Upper lobe of left lung (tissue), 6 donors: ENCODE measurements at places on chromosomes 2 and 18. TPM values are rescaled to one million over a fixed set of nuclear protein-coding genes. Genes with fewer than 3 reads are reported as not detected.
A peak's percentile ranks its signal among the peaks of the same experiment; 100 is the strongest.

DNA sequence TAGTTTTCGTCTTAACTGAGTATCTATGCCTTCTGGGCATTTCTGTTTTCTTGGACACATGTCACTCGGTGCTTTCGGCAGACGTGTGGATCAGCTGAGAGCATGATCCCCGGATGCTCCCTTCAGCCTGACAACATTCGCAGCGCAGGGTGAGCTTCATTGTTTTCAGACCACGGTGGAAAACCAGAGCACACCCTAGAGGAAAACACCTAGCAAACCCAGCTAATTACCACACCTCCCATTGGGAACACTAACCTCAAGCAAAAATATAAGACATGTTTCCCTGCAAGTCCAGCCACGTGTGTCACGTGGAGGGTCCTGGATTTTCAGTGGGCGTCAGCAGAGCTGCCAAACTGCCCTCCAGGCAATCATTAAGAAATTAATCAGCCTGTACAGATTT is 31.0 kb downstream of the ANKRD29 start:
- H3K27ac ChIP-seq, result no peak overlapping the region
- H3K4me1 ChIP-seq, result peaks cover 15% of the 10 kb centered on the region
- no peaks in the 10 kb centered on the region for H3K36me3 ChIP-seq
- no peak for DNase-seq
- H3K27me3 ChIP-seq, result no peaks in the 10 kb centered on the region

GRCh38 chr2:126896471-126896870 is 2.2 kb upstream of the TEX51 start:
- H3K36me3 ChIP-seq, result no peaks in the 10 kb centered on the region
- no peaks in the 10 kb centered on the region for H3K27me3 ChIP-seq
- no peaks in the 10 kb centered on the region for H3K4me1 ChIP-seq
- DNase-seq, result no peak
- no peak overlapping the region for H3K27ac ChIP-seq

DNA sequence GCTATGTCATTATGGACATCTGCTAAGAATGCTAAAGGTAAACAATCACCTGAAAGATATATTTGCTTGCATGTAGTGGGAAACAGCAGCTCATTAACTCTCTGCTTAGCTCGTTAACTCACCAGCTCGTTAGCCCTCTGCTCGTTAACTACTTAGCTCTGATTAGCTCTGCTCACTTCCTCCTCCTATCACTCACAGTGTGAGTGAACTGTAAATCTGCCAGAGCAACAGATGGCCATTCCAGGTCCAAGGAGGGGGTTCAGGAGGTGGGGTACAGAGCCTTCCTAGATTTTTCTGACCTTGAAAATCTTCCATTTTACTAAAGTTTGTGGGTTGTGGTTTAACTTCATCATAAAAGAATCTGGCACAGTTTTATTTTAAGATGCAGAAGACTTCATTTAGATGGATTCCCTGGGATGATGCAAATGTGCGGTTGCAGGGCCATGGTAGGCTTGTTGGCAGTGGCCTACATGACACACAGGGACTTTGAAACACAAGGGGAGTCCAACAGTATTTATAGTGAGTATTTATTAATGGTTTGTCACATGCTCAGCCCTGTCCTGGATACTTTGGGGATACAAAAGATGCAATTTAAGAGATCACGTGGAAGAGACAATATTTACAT is 1633.7 kb upstream of the CELF4 start:
- no peak overlapping the region for H3K27ac ChIP-seq
- H3K27me3 ChIP-seq, result no peaks in the 10 kb centered on the region
- H3K4me1 ChIP-seq, result no peaks in the 10 kb centered on the region
- no peak overlapping the region for H3K4me3 ChIP-seq

DNA sequence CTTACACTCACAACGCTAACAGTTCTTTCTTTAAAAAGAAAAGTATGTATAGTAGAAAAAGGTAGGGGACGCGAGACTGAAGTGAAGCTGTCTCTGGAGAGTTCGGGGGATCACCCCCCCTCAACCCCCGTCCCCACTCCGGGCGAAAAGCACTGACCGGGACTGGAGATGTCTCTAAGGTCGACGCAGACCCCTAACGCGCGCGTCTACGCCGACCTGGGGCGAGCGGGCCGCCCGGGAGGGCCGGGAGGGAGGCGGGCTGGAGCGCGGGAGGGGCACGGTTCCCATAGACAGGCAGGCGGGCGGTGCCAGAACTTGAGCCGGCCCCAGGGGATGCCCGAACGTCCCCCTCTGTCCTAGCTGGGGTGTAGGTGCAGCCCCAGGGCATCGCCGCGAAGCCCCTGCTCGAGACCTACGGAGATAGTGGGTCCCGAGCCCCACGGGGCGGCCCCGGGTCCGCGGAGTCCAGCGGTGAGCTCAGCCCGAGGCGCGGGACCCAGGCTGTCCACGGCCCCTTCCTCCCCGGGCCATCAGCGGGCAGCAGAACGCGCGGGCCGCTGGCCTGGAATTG is 82.2 kb downstream of the CHRNA1 start:
- H3K4me1 ChIP-seq, result peaks cover 20% of the 10 kb centered on the region
- H3K27ac ChIP-seq, result peak overlapping the region; percentile 89
- H3K4me3 ChIP-seq, result peak overlapping the region; percentile 64
- DNase-seq, result peak; percentile 37
- H3K27me3 ChIP-seq, result no peaks in the 10 kb centered on the region

DNA sequence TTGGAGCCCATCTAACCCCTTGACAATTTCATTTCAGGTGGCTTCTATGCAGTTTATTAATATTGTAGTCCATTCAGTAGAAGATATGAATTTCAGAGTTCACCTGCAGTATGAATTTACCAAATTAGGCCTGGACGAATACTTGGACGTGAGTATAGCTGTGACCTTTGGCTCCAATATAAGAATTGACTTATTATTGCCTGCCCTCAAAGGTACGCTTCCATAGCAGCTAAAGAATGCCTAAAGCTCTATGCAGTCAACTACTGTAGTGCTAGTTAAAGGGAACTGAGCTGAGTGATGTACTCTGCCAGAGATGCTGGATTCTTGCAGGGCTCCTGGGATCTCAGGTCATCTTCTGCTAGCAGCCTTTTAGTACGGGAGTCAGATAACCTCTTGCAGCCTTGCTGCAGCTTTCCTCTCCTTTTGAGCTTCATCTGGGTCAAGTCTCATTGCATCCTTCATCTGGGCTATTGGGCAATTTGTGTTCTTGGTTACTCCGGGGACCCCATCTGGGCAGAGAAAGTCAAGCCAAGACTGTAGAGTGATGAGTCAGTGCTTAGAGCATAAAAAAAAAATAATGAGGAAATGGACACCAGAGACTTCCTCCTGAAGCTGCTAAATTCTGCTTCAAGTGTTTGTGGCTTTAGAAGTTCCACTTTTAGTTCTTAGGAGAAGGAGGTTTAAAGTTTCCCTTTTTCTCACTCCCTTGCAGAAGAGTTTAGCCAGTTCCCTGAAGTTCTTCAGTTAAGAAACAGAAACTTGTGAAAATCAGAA is 105.6 kb downstream of the PRPF40A start:
- DNase-seq, result no peak
- peak overlapping the region; percentile 81 for H3K27ac ChIP-seq
- H3K4me3 ChIP-seq, result no peak overlapping the region
- no peaks in the 10 kb centered on the region for H3K27me3 ChIP-seq
- H3K36me3 ChIP-seq, result no peaks in the 10 kb centered on the region
- peaks cover 25% of the 10 kb centered on the region for H3K4me1 ChIP-seq

Gene TMEM163
- total RNA-seq, result 26.1 TPM

- H3K27ac ChIP-seq, result no peak overlapping the region
- no peaks in the 10 kb centered on the region for H3K27me3 ChIP-seq
- no peaks in the 10 kb centered on the region for H3K4me1 ChIP-seq
- no peak for DNase-seq
- no peaks in the 10 kb centered on the region for H3K36me3 ChIP-seq
- H3K4me3 ChIP-seq, result no peak overlapping the region
Observed at GRCh38 chr18:7480879-7481278, 86.2 kb upstream of the PTPRM start.

DNA sequence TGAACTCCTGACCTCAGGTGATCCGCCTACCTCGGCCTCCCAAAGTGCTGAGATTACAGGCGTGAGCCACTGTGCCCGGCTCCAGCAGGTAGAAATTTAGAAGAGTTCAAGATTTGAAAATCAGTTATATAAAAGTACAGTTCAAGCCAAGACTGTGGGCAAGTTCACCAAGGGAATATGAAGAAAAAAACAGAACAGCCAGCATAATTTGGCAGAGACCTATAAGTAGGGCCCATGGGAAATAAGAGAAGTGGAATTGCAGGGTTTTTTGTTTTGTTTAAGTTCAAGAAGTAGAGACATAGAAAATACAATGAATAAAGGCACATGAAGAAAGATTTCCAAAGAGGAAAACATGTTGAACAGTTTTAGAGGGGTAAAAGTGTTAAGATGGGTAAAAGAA is 57.9 kb downstream of the BAZ2B start:
- H3K27ac ChIP-seq, result no peak overlapping the region
- no peaks in the 10 kb centered on the region for H3K36me3 ChIP-seq
- no peaks in the 10 kb centered on the region for H3K27me3 ChIP-seq
- no peaks in the 10 kb centered on the region for H3K4me1 ChIP-seq

Gene KCNG2
- total RNA-seq, result not detected

Gene FBXO48
- total RNA-seq, result 1.2 TPM

Gene NT5C1B
- total RNA-seq, result not detected

GRCh38 chr18:63758615-63759240 is 16.5 kb upstream of the SERPINB7 start:
- H3K27me3 ChIP-seq, result no peaks in the 10 kb centered on the region
- no peak overlapping the region for H3K27ac ChIP-seq
- H3K4me3 ChIP-seq, result no peak overlapping the region

Gene GAREM1
- total RNA-seq, result 13.4 TPM

Gene IL37
- not detected for total RNA-seq

DNA sequence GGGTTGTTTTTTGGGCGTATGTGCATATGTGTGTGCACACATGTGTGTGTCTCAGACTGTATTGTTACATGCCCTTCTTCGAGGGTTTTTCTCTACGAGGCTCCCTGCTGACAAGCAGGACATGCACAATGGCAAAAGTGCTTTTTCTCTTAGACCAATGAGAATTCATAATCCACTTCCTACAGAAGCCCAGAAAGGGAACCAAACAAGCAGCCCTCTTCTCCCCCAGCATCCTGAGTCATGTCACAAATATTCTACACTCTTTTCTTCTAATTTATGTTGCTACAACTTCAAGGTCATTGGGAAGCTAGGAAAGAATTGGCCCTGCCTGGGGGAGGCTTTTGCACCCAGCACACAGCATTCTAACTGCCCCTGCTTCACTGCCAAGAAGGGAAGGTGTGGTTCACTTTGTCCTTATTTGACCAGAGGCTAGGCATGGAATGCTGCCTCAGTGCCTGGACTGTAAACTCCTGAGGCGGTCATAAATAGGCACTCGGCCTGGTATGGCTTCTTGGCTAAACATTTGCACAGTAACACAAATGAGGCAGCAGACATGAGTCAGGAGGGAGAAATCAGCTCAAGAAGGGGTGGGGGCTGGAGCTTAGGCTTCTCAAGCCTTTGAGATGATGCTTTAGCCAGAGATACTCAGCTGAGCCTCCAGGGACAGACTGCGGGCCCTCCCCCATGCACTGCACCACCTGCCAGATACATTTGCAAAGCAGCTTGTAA is 92.7 kb upstream of the KLF7 start:
- no peaks in the 10 kb centered on the region for H3K27me3 ChIP-seq
- H3K4me3 ChIP-seq, result no peak overlapping the region
- H3K27ac ChIP-seq, result peak overlapping the region; percentile 59
- H3K36me3 ChIP-seq, result no peaks in the 10 kb centered on the region

DNA sequence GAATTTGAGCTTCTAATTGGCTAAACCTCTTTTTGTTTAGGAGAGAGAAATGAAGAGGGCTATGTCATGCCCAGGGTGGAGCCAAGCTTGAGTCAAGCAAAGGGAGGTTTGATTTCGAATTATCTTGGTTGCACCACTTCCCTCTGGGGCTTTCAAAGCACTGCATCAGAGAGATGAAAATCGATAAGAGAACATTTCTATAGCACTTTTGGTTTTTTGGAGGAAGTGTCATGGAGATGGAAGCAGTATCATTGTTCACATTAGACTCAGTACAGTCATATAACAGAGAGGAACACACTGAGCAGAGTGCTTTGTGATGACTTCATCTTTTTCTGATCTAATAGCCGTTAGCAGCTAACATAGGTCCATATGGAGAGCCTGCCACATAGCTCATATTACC is 120.3 kb upstream of the UXS1 start:
- H3K4me1 ChIP-seq, result no peaks in the 10 kb centered on the region
- H3K27ac ChIP-seq, result no peak overlapping the region
- no peaks in the 10 kb centered on the region for H3K27me3 ChIP-seq
- DNase-seq, result no peak
- no peak overlapping the region for H3K4me3 ChIP-seq
- no peaks in the 10 kb centered on the region for H3K36me3 ChIP-seq

Gene OTOS
- not detected for total RNA-seq

Gene ZAP70
- total RNA-seq, result 88.0 TPM

Gene CHRND
- not detected for total RNA-seq

DNA sequence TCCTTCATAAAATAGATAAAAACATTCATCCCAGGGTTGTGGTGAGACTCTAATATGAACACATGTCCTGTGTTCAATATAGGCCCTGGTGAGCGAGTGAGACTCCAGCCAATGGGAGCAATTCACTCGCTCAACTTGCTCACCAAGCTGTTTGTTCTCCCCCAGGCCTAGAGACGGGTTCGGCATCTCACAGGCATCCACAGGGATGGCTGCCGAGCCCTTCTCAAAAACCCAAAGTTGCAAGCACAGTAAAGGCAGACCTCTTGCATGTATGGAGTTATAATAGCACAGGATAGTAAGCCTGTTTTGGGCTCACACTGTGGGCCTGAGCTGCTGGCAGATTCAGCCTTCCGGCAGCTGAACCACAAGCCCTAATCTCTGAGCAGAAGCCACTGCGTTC is 15.7 kb downstream of the PARD6G start:
- no peak for DNase-seq
- H3K27me3 ChIP-seq, result no peaks in the 10 kb centered on the region
- no peaks in the 10 kb centered on the region for H3K36me3 ChIP-seq
- H3K27ac ChIP-seq, result no peak overlapping the region
- no peak overlapping the region for H3K4me3 ChIP-seq

GRCh38 chr18:56066524-56067213 is 478.7 kb upstream of the TCF4 start:
- H3K36me3 ChIP-seq, result no peaks in the 10 kb centered on the region
- H3K27ac ChIP-seq, result no peak overlapping the region
- no peak for DNase-seq
- H3K27me3 ChIP-seq, result no peaks in the 10 kb centered on the region

Gene MARCHF4
- not detected for total RNA-seq

Gene IL18R1
- 35.8 TPM for total RNA-seq

Gene TMEM247
- total RNA-seq, result not detected

DNA sequence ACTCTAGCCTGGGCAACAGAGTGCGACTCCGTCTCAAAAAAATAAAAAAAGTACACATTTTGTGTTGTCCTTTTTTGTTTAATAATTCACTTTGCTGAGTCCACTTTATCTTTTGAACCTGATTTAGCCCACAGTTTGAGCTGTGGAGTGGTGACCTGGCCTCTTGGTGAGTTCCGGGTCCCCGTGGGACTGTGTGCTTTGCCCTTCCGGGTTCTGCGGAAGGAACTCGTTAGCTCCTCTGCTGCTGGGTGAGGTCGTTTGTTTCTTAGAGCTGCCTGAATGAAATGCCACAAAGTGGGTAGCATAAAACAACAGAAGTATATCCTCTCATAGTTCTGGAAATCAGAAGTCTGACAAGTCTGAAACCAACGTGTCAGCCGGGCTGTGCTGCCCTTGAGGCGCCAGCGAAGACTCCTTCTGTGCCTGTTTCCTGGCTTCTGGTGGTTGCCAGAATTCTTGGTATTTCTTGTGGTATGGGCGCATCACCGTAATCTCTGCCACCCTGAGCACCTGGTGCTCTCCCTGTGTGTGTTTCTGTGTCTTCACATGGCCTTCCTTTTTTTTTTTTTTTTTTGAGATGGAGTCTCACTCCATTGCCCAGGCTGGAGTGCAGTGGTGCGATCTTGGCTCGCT is 3.5 kb downstream of the EFHD1 start:
- no peak for DNase-seq
- H3K4me3 ChIP-seq, result no peak overlapping the region
- H3K27me3 ChIP-seq, result no peaks in the 10 kb centered on the region
